Stimulated activated CD4-positive, alpha-beta T cell treated with anti-CD3 and anti-CD28 coated beads, Interleukin-15, amount 100 ng/mL, for 24 hours (primary cell): ENCODE measurements at places on chromosomes 1 and 21.

DNA sequence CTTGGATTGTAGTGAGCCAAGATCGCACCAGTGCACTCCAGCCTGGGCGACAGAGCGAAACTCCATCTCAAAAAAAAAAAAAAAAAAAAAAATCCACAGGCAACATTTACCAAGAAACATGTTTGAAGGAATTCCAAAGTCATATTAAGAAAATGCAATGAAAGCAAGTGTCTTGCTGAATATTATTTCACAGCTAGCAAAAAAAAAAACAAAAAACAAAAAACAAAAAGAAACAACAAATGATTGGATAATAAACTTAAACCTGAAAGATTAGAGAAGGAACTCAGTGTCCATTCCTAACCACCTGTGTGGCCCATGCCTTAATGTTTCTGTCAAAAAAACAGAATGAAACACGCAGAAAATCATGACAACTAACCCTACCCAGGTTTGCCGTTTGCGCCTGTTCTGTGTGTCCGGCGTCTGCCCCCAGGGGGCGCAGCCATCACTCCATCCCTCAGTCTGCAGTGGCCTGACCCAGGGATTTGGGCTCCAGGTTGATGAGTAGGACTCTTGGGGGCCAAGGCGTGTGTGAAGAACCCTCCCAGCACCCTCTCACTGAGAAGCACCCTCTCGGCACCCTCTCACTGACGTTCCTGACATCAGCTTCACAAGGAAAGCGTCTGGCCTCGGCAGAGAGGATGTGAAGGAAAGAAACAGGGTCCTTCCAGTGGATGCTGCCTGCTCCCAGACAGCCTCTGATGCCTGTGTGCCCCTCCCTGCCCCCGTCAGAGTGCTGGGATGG, 19.2 kb upstream of the PTTG1IP start:
- peak; percentile 85 for DNase-seq

GRCh38 chr1:102588536-102588935, 519.8 kb downstream of the COL11A1 start:
- DNase-seq: no peak

DNA sequence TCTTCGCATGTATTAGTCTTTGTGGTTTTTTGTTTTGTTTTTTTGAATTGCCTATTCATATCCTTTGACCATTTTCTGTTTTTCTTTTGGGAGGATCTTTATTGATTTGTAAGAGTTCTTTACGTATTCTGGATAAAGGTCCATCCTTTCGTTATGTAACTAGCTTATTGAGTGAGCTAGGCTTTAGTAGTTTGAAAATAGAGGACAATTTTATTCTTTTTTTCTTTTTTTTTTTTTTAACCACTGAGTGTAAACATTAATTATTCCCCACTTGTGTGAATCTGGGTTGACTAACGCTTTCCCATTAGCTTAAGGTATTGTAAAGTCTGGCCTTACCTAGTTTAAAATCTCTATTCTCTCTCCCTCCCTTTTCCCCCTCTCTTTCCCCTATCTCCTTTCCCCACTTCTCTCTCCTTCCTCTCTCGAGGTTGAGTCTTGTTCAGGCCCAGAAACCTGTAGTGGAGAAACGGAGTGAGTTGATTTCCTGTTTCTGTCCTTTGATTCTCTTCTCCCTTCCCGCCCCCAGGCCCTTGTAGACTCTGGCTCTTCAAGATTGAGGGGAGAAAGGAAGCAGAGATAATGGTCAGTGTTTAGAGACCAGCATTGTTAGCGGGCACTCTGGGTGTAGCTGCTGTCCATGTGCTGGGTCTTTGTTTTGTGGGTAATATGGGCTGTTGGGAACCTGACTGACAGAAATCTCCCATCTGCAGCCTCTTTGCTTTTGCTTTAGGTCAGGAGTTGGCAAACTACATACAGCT, 1.5 kb downstream of the MORC3 start:
- DNase-seq: peak; percentile 15

GRCh38 chr1:221865808-221866207, 123.9 kb upstream of the DUSP10 start:
- DNase-seq: no peak

DNA sequence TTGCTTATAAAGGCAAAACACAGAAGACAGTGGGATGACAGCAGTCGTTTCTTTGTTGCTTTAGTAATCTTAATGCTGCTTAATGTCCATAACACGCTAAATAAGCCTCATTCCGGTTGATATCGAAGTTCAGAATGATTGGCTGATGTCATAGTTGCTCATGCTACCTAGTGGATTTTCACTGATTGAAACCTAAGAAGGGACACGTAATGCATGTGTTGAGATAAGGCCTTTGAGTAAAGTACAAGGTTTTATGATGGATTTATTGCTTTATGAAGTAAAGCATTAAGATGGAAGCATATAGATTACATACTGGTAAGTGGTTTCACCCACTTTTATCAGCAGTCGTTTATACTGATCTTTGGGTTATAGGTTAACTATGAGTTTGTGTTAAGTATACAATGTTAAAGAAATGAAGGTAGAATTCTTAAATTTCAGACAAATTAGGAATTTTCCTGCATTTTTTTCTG, 25.1 kb downstream of the IARS2 start:
- DNase-seq: no peak

DNA sequence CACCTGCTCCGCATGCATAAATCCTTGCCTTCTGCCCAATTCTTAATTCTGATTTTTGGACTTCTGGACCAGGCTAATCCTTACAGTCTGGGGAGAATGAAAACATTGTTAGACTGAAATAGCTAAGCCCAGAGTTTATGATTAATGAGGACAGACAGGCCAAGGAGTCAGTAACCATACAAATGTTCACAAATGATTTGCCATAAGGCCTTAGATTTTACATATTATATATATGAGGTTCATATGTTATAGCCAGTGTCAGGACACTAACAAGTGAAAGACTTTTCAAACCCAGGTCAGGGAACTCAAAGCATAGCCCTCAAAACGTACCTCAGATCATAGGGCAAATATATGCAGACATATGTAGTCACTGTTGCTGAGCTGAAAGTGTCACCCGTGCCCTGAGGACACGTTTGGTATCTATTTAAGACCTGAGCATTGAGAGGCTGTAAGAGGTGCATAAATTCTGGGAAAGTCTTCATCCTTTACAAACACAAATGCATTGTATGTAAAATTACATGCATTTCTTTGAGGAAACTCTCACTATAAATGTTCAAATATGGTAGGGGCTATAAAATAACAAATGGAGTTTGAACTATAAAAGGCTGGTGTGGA, 45.3 kb upstream of the FBXO28 start:
- no peak for DNase-seq

- DNase-seq: no peak
These were observed 173.6 kb upstream of the CHRM3 start for GRCh38 chr1:239212811-239213220.

DNA sequence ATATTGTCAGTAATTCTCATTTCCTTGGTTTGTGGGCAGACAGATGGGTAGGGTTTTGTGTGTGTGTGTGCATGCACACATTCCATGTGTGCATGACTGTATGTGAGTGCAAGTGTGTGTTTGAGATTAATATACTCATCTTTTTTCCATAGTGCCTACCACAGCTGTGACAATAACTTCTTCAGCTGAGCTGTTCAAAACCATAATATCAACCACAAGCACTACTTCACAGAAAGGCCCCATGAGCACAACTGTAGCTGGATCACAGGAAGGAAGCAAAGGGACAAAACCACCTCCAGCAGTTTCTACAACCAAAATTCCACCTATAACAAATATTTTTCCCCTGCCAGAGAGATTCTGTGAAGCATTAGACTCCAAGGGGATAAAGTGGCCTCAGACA, 149.3 kb downstream of the ADGRL2 start:
- no peak for DNase-seq

GRCh38 chr1:229007701-229008100, 263.2 kb upstream of the RAB4A start:
- DNase-seq: no peak

- no peak for DNase-seq
These were observed 32.5 kb upstream of the CACHD1 start for GRCh38 chr1:64437453-64437852.

- no peak for DNase-seq
These were observed 76.4 kb downstream of the ST3GAL3 start for GRCh38 chr1:43783671-43784205.

GRCh38 chr1:171742577-171742922, 685 bp upstream of the VAMP4 start:
- peak; percentile 39 for DNase-seq

GRCh38 chr1:219173434-219173757, 282 bp upstream of the LYPLAL1 start:
- DNase-seq: no peak

DNA sequence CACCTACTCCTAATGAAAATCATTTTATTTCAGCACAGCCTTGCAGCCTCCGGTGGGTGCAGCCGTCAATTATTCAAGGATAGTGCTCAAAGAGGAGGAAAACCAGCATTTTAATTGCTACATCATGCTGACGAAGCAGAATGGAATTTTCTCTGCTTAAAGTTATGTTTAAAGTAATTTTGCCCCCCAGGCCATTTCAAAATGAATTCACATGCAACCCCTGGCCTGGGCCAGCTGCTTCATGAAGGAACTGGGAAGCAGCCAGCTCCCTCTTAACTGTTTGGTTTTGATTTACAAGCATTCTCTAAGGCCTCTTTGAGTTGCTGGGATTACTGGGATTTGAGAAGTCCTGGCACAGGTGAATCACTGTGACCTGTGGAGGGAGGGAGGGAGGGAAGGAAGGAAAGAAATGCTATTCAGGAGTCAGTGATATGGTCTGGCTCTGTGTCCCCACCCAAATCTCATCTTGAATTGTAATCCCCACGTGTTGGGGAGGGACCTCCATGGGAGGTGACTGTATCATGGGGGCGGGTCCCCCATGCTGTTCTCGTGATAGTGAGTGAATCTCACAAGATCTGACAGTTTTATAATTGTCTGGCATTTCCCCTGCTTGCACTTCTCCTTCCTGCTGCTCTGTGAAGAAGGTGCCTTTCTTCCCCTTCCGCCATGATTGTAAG, 66.0 kb downstream of the PGBD5 start:
- no peak for DNase-seq

DNA sequence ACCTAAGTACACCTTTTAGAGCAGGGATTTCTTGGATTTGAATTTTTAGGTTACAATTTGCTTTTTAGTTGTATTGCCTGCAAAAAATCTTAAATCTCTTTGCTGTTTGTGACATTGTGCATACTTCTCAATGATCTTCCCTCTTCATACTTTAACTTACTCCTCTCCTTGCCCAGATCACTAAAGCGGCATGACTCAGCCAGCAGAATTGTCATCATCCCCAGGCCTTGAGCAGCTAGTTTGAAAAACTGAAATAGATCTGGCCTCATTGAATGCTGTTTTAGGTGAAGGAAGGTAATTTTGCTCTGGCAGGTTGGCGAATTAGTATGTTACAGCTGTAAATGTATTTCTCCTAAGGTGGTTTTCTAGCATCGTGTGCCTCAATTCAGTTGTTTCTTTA, 145.9 kb downstream of the RYR2 start:
- no peak for DNase-seq
